GF-D8 (cell line): ENCODE measurements at places on chromosomes 11 and 22.

GRCh38 chr11:65474864-65475263, 24.0 kb upstream of the MALAT1 start:
- no peak for DNase-seq

DNA sequence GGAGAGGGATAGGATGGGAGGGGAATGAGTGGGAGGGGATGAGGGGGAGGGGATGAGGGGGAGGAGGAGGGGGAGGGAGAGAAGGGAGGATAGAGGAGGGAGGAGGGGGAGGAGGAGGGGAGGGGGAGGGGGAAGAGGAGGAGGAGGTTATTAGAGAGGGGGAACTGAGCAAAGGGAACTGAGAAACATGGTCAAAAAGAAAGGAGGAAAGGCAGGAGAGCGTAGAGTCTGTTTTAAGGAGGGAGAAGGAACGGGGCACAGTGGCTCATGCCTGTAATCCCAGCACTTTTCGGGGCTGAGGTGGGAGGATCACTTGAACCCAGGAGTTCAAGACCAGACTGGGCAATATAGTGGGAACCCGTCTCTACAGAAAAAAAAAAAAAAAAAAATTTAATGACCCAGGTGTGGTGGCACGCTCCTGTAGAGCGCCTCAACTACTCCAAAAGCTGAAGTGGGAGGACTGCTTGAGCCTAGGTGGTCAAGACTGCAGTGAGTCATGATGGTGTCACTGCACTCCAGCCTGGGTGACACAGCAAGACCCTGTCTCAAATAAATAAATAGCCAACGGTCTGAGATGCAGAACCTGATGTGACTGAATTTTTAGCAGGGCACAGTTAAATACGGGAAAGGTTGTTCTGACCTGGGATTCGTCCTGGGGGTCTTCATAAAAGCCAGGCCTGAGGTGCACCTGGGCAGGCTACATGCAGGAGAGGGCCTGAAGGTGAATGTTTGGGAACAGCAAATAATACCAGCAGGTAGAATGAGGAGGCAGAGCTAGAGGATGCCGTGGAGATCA, 4.0 kb downstream of the B3GNT6 start:
- no peak for DNase-seq

DNA sequence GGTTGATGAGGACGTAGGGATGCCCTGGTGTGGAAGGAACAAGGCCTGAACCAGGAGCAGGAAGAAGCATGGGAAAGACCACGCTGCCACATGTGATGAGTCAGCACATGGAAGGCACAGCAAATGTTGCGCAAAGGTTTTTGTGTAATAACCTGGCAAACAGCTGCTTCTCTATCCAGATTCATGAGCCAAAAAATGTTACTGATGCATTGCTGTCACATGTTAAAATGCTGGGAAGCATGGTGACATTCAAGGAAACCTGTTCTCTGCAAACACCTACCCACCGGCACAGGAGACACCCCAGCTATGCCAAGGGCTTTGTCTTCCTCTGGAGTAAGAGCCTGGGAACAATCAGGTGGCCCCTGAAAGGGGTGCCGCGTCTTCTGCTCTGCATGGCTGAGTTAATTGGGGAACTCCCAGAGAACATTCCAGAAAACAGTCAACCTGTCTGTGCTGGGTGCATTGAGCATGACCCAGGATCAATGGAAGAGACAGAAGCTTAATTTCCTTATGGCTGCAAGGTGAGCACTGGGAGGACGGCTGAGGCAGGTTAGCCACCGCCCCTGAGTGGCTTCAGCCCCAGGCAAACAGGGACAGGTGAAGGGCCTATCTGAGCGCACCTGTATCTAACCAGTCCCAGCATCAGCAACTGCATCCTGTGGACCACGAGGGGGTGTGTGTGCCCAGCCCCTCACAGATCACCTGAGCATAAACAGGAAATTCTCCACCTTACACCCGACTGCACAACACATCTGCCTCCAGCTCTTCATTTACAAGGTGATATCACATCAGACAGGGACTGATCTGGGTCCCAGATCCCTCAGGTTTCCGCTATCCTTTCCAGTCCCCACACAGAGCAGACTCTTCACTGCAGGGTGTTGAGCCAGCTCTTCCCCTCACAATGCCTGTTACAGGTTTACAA, 108.4 kb downstream of the GGTLC2 start:
- no peak for DNase-seq

DNA sequence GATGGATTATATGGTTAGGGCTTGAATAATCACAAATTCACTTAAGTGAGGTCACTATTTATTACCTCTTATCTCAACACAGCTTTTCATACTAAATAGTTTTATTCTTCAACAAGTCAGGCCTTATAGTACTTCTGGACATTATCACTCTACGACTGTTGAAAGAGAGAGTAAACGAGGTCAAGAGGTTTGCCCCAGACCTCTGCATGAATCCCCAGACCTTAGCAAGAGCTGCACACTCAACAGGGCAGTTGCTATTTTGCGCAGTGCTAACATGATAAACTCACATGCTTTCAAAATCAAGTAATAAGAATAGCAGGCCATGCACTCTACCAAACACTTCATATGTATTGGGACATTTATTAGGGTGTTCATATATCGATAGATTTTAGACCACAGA, 60.5 kb downstream of the DDI1 start:
- no peak for DNase-seq
